ENCODE measurements at places on chromosomes 11 and 22. TPM values are rescaled to one million over a fixed set of nuclear protein-coding genes. Genes with fewer than 3 reads are reported as not detected.

OR52E1 gene
- not detected for total RNA-seq

SLC22A12 gene
- not detected for total RNA-seq

OR51B4 gene
- 0.11 TPM for total RNA-seq

DERL3 gene
- 0.44 TPM for total RNA-seq

CRYBB2 gene
- total RNA-seq, result not detected

DDI1 gene
- total RNA-seq, result not detected

SLC35E4 gene
- total RNA-seq, result 15.5 TPM

LIF gene
- total RNA-seq, result 16.5 TPM

CNIH2 gene
- total RNA-seq, result 0.25 TPM

UPK3A gene
- not detected for total RNA-seq

SUN2 gene
- 145 TPM for total RNA-seq

SNX32 gene
- total RNA-seq, result 0.44 TPM

SMTN gene
- 322 TPM for total RNA-seq

TMEM151A gene
- 0.11 TPM for total RNA-seq

SLC22A8 gene
- total RNA-seq, result under 0.01 TPM

MYEOV gene
- 0.62 TPM for total RNA-seq

USP47 gene
- total RNA-seq, result 95.0 TPM

CAPRIN1 gene
- total RNA-seq, result 215 TPM

MPZL2 gene
- 0.25 TPM for total RNA-seq

LSP1 gene
- 0.33 TPM for total RNA-seq

FOLR3 gene
- 3.8 TPM for total RNA-seq

RASD2 gene
- total RNA-seq, result under 0.01 TPM

All from uterine smooth muscle cell (primary cell).